ENCODE measurements at places on chromosomes 3 and 15.

GRCh38 chr15:58535894-58536293 lies 104.1 kb downstream of the LIPC start:
- no peak for DNase-seq

- DNase-seq, result no peak
These were observed 154.1 kb upstream of the GPR149 start for GRCh38 chr3:154584041-154584440.

DNA sequence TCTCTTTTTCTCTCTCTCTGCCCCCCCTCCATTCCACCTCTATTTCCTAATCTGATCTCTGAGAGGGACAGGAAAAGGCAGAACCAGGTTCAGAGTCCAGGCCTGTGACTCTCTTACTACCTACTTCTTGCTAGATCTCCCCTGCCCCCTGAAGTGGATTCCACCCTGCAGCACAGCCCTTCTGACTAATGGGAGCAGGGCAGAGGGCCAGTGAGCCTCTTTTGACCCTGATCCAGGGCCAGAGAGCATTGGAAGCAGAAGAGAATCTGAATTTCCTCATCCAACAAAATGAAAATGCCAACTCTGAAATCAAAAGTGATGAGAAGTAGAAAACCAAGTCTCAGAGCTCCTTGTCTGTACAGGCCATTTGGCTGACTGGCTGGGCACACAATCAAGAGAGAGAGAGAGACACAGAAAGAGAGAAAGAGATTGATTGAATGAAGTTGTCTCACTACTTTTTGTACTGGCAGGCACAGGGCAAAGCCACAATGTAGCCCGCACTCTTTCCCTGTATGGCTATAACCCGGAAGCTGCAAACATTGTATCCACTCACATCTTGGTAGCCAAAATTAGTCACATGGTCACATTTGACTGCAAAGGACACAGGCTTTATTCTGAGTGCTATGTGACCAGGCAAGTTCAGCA lies 31.6 kb upstream of the GLCE start:
- no peak for DNase-seq

- no peak for DNase-seq
These were observed 129.0 kb downstream of the RPL22L1 start for GRCh38 chr3:170740726-170741591.

DNA sequence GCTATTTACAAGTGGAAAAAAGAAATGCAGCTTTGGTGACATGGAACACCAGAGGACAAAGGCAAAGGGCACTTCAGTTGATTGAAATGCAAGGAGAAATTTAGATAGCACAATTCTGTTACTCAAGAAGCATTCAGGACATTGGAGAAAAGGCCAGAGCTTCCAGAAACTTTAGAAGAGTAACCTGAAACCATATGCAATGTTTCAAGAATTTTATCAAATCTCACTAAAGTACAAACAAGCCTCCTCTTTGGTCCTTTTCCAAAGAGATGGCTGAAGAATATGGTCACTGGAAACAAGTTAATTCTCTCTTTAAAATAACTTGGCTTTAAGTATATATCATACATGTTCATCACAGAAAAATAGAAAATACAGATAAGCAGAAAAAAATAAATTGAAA lies 14.6 kb upstream of the LMOD3 start:
- DNase-seq, result no peak

GRCh38 chr15:66872405-66872804 lies 170.4 kb downstream of the SMAD6 start:
- DNase-seq, result no peak

- DNase-seq, result no peak
These were observed 26.1 kb upstream of the ZNF280D start for GRCh38 chr15:56759450-56759845.

DNA sequence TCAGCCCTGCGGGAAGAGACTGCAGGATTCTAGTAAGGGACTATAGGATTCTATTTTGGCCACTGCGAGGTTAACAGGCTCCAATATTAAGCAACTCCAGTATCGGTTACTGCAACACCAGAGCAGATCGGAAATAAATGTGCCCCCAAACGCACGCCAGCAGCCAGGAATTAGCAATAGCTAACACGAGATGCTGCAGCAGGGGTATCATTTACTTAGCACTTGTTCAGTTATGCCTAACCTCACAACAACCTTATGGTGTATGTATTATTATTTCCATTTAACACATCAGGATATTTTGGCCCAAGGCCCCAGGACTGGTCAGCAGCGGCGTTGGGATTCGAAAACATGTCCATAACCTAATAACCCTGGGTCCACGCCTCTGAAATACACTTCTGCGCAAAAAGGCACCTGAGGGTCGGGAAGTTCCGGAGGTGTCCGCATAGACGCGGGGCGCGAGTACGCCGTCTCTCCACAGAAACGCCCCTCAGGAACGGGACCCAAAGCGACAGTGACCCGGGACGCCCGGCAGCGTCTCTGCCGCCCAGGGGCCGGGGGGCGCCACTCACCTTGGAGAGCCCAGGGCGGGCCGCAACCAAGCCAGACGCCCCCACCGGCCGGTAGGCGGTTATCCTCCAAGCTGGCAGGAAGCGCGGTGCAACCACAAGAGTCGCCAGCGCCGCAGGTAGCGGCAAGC lies 681 bp downstream of the PIK3CB start:
- DNase-seq, result no peak

DNA sequence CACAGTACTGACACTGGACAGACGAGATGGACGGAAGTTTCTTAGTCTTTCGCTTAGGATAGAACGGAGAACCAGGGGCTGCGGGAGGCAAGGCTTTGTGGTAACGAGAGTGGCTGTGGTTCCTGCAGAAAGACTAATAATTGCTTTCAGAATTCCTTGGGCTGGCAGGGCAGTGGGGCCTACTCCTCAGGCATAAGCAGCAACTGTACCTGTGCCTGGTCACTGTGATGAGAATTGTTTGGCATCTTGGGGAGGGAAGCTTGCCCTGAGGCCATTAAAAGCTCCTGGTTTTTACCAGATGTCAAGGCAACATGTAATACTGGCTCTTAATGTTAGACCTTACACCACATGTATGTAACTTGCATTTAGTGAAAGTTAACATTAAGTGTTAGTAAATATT lies 7.6 kb downstream of the NIPA2 start:
- no peak for DNase-seq

DNA sequence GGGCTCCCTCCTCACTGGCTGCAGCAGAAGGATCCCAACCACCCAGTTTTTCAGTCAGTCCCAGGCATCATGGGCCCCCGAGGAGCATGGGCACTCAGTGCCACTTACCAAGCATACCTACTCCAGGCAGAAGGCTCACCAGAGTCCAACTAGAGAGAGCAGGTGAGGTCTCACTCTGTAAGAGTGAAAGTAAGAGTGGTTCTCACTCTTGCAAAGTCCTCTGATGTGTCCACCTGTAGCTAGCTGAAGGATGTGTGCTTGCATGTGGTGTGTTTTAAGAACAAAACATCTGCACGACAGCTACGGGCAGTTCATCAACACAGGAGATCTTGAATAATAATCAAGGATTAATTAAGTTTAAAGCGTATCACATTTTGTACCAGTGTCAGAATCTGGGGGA lies 49.7 kb downstream of the CCK start:
- no peak for DNase-seq

DNA sequence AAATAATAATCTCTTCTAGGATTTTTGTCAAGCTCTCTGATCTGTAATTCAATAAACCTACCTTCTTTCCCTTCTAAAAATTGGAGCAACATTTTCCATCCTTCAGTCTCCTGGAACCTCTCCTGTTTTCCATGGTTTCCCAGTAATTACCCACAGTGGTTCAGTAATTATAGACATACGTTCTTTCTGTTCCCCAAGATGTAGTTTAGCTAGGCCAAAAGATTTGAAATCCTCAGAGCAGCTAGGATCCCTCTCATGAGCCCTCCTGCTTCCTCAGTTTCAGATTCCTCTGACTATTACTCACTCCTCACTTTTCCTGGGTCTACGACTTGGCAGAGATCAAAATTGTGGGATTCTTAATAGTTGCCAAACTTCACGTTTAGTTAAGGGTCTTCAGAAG lies 76.9 kb upstream of the IGSF10 start:
- DNase-seq, result no peak

DNA sequence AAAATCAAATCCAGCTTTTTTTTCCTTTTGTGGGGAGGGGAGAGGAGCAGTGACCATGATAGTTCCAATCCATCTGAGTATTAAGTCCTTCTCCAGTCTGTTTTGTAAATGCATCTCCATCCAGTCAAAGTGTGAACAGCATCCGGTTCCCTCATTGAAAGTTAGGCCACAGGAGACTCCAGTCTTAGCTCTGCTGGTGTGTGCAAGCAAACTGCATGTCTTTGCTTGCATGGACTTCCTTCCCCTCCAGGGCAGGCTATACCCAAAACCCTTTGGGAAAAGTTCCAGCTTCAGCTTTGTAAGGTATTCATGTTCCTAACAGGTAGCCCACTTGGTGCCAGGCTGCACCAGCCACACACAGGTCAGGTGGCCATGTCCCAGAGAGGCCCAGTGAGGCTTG lies 3.1 kb upstream of the MAN2C1 start:
- no peak for DNase-seq

DNA sequence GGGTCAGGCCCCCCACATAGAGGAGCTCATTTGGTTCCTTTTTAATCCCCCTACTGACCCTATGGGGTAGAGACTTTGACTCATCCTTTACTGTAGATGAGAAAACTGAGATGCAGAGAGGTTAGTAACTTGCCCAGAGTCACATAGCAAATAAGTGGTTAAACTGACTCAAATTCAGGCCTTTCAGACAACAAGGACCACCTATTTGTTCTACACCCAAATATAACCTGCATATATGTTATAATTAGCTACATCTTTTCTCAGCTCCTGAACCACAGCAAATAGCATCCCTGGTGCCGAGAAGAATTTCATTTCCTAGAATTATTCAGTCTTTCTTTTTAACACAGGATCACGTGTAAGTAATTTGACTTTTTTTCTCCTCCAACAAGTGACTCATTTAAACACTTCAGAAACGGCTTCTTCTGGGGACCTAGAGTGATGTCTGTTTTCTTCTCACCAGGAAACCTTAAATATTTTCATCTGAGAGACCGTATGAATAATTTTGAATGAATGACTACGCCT lies 57.4 kb downstream of the MGLL start:
- no peak for DNase-seq
